CD4-positive, alpha-beta T cell treated with Interferon alpha-2 for 1 hour (primary cell): ENCODE measurements at places on chromosomes 7 and 10.

- no peak for DNase-seq
These were observed 39.0 kb downstream of the DIP2C start for GRCh38 chr10:650441-650851.

DNA sequence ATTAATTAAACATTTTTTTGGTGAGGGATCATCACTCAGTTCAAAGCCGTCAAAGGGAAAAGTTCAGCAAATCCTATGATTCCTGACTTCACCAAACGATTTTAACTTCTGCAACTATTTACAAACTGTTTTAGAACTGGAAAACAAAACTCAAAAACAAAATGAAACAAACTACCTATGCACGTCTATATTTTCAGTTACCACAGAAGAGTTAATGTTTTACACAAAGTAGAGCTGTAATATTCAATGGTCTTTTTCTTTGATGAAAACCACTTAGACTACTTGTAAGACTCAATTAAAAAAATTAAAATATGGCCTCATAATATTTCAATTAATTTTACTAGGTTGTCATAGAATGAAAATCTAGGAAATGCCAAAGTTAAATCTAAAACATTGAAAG is 131.5 kb downstream of the ATE1 start:
- no peak for DNase-seq

DNA sequence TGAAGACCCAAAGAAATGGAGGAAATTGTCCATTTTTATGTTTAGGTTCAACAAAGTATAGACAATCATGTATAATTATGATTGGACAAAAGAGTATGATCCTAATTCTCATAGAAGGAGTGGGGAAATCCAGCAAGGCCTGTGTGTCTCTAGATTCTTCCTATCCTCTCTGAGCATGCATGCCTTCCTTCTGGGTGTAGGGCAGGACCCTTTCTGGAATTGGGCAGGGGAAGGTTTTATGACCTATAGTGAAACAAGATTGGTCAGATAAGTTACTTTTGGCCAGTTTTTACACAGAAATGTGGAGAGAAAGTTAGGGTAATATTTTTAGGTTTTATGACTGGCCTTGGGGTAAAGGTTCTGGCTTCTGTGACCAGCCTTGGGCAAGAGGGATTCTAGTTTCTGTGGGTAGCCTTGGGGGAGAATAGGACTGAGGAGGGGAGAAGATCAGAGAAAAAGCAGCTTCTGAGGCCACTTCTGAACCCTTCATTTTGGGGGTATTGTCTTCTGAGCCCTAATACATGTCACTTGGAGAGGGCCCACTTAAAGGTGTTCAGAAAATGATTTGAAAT is 289.4 kb downstream of the EXOC4 start:
- no peak for DNase-seq

- no peak for DNase-seq
These were observed 144.9 kb upstream of the CELF2 start for GRCh38 chr10:10872764-10873163.

DNA sequence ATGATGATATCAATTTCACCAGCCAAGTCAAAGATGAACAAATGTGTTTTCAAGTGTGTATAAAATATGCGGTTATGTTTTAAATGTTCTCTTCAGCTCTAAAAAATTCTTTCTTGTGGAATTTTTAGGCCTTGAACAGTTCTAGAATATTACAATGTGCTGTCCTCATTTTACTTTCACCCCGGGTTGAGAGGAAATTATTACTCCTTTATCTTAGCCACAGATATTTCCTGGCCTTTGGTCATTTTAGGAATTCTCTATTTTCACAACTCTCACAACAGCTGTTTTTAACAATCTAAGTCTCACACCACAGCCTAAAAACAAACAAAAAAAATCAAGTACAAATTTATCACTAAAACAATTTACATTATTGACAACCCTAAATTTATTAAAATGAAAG is 112.2 kb upstream of the HGF start:
- DNase-seq = no peak

GRCh38 chr10:56823849-56824248 is 462.8 kb upstream of the ZWINT start:
- no peak for DNase-seq

GRCh38 chr7:5502721-5503243 is 79.1 kb upstream of the TNRC18 start:
- DNase-seq = no peak

GRCh38 chr7:1858435-1859265 is 188.6 kb downstream of the ELFN1 start:
- DNase-seq = no peak
